Esophagus muscularis mucosa (tissue), 4 donors: ENCODE measurements at places on chromosomes 16 and 17. TPM values are rescaled to one million over a fixed set of nuclear protein-coding genes. Genes with fewer than 3 reads are reported as not detected.

The KCNJ2 gene
- 7.1 TPM for total RNA-seq

The EMP2 gene
- total RNA-seq = 63.2 TPM

The PRR35 gene
- total RNA-seq = not detected

The RASD1 gene
- 13.4 TPM for total RNA-seq

The C17orf100 gene
- 1.5 TPM for total RNA-seq

The CDK5R1 gene
- 1.2 TPM for total RNA-seq

The MT4 gene
- total RNA-seq = not detected

The PRPSAP1 gene
- 37.3 TPM for total RNA-seq

The TNK1 gene
- total RNA-seq = 2.9 TPM

The ITGAL gene
- total RNA-seq = 2.5 TPM

The CMTM2 gene
- not detected for total RNA-seq

The USP6 gene
- 2.9 TPM for total RNA-seq

The CALCOCO2 gene
- 157 TPM for total RNA-seq

The ADAD2 gene
- 0.80 TPM for total RNA-seq

The USP31 gene
- 21.4 TPM for total RNA-seq

The SAMD14 gene
- 1.2 TPM for total RNA-seq

The HEATR9 gene
- not detected for total RNA-seq

The QPRT gene
- total RNA-seq = 1.7 TPM

The WFDC1 gene
- 4.6 TPM for total RNA-seq

The NOG gene
- total RNA-seq = 4.6 TPM
